ENCODE measurements at places on chromosomes 4 and X.

DNA sequence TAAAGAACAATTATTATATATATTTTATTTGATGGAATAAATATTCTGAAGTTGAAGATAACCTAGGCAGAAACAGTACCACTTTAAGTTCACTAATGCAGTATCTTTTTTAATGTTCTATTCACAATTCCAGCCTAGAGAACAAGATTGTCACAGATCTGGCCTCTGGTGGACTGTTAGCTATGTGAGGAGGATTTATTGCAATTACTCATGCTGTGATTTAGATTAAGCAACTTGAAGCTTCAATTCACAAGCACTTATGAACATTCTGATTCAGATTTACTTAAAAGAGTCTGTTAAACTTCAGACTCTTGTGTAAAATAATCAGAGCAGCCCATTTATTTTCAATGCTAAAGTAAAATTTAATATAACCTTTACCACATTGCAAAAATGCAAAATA is 1489.8 kb downstream of the STIM2 start:
- no peak for DNase-seq

DNA sequence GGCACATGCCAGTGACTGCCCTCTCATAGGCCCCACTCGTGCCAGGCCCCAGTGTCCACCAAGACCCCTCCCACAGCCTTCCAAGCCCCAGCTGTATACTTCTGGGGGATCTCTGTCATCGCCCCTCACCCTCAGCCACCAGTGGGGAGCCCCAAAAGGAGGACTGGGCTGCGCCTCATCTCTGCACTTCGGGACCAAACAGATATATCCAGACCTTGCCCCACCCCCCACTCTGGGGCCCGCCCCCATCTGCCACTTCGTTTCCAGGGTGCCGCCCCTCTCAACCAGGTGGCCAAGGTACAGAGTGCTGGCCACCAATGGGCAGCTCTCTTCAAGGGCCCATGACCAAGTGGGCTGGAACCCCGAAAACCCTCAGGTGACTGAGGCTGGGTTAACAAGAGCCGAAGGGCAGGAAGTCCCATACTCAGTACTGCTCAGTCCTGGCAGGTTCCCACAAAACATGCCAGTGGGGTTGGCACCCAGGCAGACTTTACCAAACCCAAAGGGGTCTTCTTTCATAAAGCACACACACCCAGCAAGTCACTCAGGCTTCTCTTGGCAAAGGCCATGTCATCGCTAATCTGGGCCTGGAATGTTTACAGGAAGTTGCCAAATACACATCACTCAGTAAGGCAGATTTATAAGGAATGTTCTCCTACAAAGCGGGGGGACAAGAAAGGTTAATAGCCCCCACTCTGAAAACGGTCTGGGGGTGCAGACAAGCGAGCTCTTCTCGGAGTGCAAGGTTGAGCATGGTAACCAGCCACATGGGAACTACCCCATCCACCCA is 4.4 kb downstream of the ZFYVE28 start:
- no peak for DNase-seq

GRCh38 chrX:149003863-149004660 is 501.0 kb downstream of the IDS start:
- DNase-seq = no peak

- DNase-seq = no peak
Observed at GRCh38 chr4:88897180-88897579, 159.8 kb downstream of the FAM13A start.

GRCh38 chr4:176489001-176489400 is 169.2 kb downstream of the SPCS3 start:
- DNase-seq = no peak

GRCh38 chrX:31392513-31392912 is 320.7 kb upstream of the FTHL17 start:
- no peak for DNase-seq

DNA sequence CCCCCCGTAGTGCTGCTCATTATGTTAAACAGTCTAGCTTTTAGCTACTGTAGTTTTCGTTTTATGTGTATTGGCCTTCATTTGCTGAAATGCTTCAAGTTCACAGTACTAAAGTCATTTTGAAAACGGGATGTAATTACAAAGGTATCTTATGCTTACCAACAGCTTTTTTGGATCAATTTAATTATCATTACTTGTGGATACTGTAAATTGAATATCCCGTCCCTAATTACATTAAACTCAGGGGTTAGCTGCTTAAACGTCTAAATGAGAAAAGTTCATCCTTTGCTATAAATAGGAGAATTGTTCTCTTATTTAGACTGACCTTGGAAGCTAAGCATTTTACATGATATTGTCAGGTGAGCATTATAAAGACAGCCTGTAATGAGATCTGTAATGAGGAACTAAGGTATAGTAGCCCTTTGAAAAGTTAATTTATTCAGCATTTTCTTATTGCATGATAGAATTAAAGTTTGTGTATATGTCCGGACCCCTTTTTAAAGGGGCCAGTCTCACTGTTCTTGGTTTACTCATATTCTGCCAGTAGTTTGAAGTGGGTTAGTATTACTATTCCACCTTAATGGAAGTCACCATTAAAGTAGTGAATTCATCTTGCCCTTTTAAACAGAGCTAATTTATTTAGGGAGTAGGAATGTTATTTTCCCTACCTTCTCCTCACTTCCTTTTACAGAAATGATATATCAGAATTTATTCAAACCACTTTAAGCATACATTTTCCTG is 252.6 kb downstream of the TENM3 start:
- DNase-seq = no peak

GRCh38 chr4:4585012-4585670 is 43.3 kb upstream of the STX18 start:
- DNase-seq = no peak

DNA sequence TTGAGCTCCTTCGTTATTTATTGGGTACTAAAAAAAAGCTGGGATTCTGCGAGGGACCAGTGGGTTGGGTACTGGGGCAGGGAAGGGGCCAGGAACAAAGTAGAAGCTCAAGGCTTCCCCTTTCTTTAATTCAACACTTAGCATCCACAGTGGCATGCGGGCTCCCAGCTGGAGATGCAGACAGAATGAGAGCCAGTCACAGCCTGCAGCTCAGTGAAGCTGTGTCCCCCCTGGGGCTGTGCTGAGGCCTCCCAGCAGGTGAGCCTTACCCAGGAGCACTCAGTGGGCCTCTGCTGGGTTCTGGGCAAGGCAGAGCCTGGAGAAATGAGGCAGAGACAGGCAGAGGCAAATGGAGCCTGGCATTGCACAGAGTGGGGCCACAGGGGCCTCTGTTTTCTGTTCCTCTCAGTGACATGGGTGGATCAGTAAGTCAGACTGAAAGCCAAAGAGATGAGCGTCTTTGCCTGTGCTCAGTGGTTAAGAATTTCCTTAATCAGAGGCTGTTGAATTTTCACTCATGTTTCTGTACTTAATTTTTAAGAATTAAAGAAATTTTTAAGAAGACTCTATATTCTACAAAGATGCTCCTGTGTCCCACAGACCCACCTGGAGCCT is 181.4 kb upstream of the RBPJ start:
- no peak for DNase-seq

DNA sequence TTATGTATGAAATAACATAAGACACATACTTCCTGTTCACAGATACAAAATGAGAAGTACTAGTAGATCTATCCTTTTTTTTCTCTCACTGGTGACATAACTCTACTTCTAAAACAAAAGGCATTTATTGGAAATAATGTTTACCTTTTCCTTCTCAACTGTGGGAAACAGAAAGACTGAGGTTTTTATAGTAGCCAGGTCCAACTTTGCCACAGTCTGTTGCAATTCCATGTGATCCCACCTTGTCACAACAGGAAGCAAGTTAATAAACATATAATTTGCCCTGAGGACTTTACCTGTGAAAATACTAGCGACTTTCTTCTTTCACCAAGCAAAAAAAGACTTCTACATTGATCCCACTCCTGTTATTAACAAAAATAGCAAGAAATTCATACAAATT is 475.8 kb downstream of the PDGFC start:
- no peak for DNase-seq

GRCh38 chr4:130054908-130055307 is 959.0 kb downstream of the C4orf33 start:
- DNase-seq = no peak

DNA sequence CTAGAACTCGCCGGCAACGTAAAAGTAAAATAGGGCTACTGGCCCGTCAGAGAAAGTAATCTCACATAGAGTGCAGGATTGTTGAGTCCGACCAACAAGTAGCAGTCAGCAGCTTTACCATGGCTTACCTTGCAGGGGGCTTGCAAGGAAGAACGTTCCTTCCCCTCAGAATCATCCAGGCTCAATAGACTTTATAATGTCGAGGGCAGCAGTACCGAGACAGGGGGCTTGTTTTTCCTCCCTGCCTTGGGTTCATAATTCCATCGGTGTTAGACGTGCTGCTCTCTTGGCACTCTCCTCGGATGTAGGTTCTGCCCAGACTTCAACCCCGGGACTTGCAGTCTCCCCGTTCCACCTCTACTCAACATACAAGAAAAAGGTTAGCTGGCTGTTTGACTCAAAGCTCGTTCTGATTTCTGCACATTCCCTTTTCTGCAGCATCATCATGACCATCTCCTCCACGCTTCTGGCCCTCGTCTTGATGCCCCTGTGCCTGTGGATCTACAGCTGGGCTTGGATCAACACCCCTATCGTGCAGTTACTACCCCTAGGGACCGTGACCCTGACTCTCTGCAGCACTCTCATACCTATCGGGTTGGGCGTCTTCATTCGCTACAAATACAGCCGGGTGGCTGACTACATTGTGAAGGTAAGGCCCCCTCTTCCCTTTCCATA is 1.5 kb downstream of the SLC10A4 start:
- no peak for DNase-seq

GRCh38 chr4:143358923-143359643 is 22.4 kb downstream of the GAB1 start:
- DNase-seq = no peak

DNA sequence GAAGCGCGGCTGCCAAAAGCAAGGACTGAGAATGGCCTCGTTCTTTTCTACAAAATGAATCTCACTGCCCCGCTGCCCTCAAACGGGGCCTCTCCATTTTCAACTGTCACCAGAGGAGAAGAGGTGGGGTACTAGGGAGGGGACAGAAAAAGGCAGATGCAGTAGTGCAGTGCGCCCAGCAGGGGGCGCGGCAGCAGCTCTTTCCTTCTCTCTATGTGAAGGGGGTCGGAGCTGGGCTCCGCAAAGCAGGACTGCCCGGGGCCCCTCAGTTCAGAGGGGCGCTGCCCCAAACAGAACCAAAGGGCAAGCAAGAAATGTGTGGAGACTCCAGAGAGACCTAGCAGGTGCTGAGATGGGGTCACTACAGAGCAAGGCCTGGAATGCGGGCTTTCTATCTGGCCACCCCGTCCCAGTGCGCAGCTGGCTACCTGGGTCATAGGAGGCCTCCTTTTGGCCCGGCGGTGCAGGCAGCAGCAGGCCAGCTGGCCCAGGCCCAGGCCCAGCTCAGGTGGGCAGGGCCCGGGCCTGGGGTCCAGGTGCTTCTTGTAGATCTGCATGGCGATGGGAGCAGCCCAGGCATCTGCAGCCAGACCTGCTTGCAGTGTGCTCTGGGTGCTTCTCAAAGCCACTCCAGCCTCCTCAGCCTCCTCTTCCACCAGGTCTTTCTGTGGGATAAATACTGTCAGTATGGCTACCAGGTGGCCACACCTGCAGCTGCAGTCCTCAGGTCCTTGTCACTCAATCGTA is 5.9 kb downstream of the IRAK1 start:
- peak; percentile 40 for DNase-seq

DNA sequence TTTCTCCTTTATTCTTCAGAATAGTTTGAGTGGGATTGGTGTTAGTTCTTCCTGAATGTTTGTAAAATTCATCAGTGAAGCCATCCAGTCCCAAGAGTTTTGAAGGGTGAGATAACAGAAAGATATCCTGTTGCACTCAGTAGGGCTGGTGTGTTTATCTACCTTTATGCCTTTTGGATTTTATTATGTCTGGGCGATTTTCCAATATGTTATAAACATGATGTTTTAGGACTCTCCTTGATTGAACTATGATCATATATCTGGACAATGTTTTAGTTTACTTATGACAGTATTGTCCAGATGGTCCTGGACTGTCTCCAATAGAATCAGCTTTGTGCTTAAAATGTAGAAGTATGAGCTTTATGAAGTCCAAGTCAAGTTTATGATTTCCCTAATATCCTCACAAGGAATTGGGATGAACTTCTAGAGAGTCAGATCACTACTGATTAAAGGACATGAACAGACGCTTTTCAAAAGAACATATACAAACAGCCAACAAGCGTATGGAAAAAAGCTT is 77.6 kb upstream of the ITM2A start:
- DNase-seq = no peak

GRCh38 chr4:152564336-152564735 is 28.4 kb upstream of the FBXW7 start:
- DNase-seq = no peak

DNA sequence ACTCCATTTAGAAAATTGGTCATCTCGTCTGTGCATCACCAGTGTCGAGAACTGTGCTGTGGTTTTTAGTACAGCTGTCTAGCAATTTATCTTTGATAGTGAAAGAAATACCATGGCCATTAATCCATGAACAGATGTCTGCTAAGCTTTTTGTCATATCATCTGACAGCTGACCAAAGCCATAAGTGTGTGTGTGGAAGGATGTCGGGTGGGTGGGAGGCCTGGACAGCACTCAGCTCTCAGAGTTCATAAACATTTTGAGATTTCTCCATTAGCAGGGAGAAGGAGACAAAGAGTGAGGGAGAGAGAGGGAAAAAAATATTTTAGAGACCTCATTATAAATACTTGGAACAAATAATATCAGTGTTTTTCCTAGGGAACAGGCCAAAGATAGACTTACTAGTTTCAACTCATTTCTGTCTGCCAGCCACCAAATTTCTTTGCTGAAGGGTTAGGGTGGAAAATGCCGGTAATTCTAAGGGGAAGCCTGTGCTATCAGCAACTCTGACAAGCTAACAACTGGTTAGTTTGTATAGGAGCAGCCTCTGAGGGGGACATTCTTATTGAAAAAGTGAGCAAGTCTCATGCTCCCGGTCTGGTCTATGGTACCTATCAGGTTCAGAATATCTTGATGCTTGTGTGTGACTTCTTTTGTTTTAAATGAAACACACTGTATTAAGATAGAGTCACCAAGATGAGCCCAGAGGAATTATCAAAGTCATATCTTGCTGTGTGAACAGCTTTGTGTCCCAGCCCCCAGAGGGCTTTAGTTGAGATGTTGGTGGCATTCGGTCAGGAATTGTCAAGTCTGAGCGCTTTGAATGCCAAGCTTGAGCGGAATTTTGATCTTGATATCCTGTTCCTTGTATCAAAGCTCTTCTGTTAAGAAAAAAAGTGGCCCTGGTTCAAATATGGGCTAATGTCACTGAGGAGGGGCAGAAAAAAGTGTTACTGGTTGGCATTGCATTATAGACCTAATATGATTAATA is 41.9 kb upstream of the PDLIM3 start:
- DNase-seq = no peak

- DNase-seq = no peak
Observed at GRCh38 chr4:169025184-169025583, 15.1 kb upstream of the CBR4 start.

GRCh38 chr4:46922205-46922604 is 13.2 kb upstream of the COX7B2 start:
- no peak for DNase-seq

Data from posterior cingulate gyrus (tissue), 11 donors.